Stimulated activated CD4-positive, alpha-beta T cell treated with anti-CD3 and anti-CD28 coated beads, Interleukin-1b, Interleukin-23, amount 100 ng/mL, for 48 hours (primary cell): ENCODE measurements at places on chromosomes 4 and X.

- no peak for DNase-seq
Observed at GRCh38 chr4:145484225-145484846, 2.7 kb downstream of the SMAD1 start.

- DNase-seq = no peak
Observed at GRCh38 chr4:172573899-172574298, 594.7 kb upstream of the GALNT7 start.

DNA sequence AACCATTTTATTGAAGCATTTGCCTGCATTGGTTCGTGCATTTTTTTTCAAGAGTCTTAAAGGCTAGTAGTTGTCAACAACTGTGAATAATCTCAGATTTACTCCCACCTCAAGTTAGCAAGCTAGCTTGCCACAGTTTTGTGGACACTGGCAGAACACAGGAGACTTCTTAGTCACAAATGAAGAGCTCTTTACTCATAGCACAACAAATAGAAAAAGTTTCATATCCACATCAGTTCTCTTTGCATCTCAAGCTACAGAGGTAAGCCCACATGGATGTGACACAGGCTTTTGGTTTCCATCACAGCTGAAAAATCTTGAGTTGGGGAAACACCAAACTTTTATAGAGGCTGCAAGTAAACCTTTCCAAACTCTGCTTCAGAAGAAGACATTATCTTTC, 2315.7 kb upstream of the TENM3 start:
- DNase-seq = no peak

- no peak for DNase-seq
Observed at GRCh38 chr4:39319676-39320075, 46.5 kb downstream of the RFC1 start.

- DNase-seq = no peak
Observed at GRCh38 chrX:133477986-133478385, 62.7 kb upstream of the GPC4 start.

GRCh38 chr4:101911616-101912015, 121.1 kb downstream of the BANK1 start:
- no peak for DNase-seq

DNA sequence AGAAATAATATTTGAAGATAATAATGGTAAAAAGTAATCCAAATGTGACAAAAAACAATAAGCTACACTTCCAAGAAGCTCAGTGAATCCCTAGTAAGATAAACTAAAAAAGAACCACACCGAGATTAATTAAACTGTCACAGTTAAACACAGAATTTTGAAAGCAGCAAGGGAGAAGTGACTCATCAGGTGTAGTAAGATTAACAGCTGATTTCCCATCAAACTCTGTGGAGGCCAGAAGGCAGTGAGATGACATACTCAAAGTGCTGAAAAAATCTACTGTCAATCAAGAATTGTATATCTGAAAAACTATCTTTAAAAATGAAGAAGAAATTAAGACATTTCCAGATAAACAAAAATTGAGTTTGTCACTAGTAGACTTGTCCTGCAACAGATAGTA, 35.3 kb downstream of the STK32B start:
- DNase-seq = no peak

DNA sequence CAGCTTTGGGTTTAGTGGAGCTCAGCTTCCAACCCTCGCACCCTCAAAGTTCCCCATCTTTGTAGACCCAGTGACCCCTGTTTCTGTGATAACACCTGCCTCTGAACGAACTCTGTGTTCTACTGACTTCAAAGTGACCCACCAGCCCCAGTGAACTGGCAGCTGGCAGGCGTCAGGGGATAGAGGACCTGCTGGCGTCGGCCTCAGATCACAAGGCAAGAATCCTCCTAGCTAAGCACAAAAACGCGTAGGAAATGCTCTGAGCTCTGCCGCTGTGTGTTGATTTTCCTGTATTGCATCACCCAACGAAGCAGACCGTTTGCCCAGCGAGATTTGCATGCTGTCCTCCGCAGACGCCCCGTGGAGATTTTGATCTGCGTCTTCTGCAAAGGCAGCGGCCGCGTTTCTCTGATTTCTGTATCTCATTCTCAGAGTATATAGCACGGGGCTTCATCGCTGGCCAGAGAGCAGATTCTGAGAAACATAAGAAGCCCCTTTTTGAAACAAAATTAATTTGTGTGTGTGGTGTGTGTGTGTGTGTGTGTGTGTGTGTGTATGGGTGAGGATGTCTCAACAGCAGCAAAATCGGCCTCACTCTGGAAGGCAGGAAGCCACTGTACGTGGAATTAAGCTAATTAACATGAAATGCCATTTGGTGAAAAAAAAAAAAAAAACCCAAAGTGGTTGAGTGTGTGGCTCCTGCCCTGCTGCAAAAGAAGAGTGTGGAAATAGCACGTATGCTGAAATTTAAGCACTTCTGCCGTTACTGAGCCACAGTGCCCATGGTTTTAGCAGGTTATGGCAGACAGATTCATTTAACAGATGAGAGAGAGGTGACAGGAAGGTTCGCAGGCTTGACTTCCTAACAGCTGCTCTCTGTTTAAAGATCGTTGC, 29.2 kb upstream of the ASMTL start:
- DNase-seq = peak; percentile 80

- peak; percentile 71 for DNase-seq
Observed at GRCh38 chr4:1809754-1810502, 16.8 kb downstream of the FGFR3 start.
